Epithelial cell of umbilical artery (primary cell): ENCODE measurements at places on chromosomes 6 and 20. TPM values are rescaled to one million over a fixed set of nuclear protein-coding genes. Genes with fewer than 3 reads are reported as not detected.

The PPP1R16B gene
- total RNA-seq, result 54.9 and 72.4 TPM in 2 replicates

The SYCP2 gene
- 0.30 and 0.32 TPM in 2 replicates for total RNA-seq

The RBBP9 gene
- total RNA-seq, result 12.0 and 12.8 TPM in 2 replicates

The PTK6 gene
- not detected in 2 replicates for total RNA-seq

The COL21A1 gene
- 0.65 and 1.8 TPM in 2 replicates for total RNA-seq

The NT5E gene
- total RNA-seq, result 115 and 239 TPM in 2 replicates

The COL11A2 gene
- under 0.01 and 0.15 TPM in 2 replicates for total RNA-seq

The CRISP2 gene
- total RNA-seq, result under 0.01 TPM in 1 of 2 replicates, not detected in the other

The CST7 gene
- total RNA-seq, result not detected in 2 replicates

The BHLHE23 gene
- not detected in 2 replicates for total RNA-seq

The CRIP3 gene
- total RNA-seq, result not detected in 2 replicates

The IRF4 gene
- not detected in 2 replicates for total RNA-seq

The CSNK2B gene
- total RNA-seq, result 84.3 and 95.2 TPM in 2 replicates

The TOMM34 gene
- 21.4 and 26.3 TPM in 2 replicates for total RNA-seq

The GSTA2 gene
- total RNA-seq, result not detected in 2 replicates

The PRPH2 gene
- under 0.01 and 0.30 TPM in 2 replicates for total RNA-seq

The GSTA3 gene
- not detected in 2 replicates for total RNA-seq

The CNR1 gene
- total RNA-seq, result not detected in 2 replicates

The PDE10A gene
- 6.8 and 10.4 TPM in 2 replicates for total RNA-seq

The PRKN gene
- total RNA-seq, result 0.15 and 0.97 TPM in 2 replicates

The C20orf96 gene
- total RNA-seq, result 1.6 and 4.7 TPM in 2 replicates

The TRIM10 gene
- total RNA-seq, result not detected in 2 replicates

The CDC40 gene
- 23.4 and 30.4 TPM in 2 replicates for total RNA-seq

The FLRT3 gene
- total RNA-seq, result under 0.01 and 0.46 TPM in 2 replicates

The AMD1 gene
- total RNA-seq, result 72.3 and 81.5 TPM in 2 replicates

The VGLL2 gene
- total RNA-seq, result not detected in 2 replicates
